Stimulated activated CD4-positive, alpha-beta T cell treated with anti-CD3 and anti-CD28 coated beads, Interleukin-1b, Interleukin-23, amount 100 ng/mL, for 48 hours (primary cell): ENCODE measurements at places on chromosomes 5 and 9.

- DNase-seq: no peak
Measured at GRCh38 chr5:43601454-43602260, 1.3 kb upstream of the NNT start.

DNA sequence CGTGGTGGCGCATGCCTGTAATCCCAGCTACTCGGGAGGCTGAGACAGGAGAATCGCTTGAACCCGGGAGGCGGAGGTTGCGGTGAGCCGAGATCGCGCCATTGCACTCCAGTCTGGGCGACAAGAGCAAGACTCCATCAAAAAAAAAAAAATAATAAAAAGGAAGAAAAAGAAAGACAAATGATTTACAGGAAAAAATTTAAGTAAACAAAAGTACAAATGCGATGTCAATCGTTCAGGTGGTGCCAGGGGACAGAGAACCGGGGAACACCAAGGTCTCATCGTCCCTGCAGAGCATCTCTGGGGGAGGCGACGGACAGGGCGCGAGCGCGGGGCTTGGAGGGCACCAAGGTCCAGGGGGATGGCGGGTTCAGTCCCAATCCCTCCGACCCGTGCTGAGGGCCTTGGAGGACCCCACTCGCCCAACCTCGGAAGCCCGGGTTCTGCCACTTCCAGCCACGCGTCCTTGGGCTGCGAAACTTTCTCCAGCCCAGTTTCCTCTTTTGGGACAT, 607 bp upstream of the HNRNPAB start:
- DNase-seq: no peak

- no peak for DNase-seq
Measured at GRCh38 chr5:156879665-156880285, 29.7 kb downstream of the PPP1R2B start.

DNA sequence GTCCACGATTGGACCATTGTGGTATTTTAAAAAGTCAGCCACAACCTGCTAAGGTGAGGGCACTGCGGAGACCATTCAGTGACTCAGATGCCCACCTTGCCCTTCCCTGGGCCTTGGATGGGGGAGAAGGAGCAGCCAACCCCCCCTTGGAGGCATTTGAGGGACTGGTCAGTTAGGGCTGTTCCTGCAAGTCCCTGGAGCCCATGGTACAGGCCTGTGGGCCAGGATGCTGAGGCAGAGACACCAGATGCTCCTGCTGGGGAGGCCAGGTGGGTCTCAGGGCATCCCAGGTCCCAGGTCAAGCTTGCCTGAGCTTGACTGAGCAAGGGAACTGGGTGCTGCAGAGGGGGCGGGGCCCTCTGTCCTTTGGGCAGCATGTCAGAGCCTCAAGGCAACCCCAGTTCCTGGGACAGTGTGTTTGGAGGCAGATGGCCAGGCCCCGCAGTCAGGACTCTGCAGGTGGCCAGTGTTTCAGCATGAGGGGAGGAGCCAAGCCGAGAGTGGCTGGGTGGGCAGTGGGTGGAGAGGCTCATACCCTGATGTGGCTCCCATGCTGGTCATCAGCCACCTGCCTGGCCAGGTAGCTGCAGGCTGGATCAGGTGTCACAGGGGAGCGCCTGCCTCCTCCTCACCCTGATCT, 27.5 kb downstream of the SLC6A3 start:
- no peak for DNase-seq

DNA sequence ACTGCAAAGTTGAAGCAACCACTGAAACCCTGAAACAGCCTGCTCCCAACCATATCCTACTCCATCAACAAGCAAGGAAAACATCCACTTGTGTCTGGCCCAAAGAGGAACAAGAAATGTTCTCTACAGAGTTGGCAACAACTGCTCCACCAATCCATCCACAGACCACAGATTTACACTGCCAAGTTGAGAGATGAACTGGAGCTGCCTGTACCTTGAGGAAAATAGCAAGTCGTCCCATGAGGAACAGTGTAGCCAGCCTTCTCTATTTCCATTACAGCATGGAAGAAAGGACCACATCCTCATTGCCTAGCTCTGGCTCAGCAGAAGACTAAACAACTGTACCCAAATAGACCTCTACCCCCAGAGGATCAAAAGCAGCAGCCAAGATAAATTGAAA, 60.4 kb downstream of the DEPDC1B start:
- no peak for DNase-seq

DNA sequence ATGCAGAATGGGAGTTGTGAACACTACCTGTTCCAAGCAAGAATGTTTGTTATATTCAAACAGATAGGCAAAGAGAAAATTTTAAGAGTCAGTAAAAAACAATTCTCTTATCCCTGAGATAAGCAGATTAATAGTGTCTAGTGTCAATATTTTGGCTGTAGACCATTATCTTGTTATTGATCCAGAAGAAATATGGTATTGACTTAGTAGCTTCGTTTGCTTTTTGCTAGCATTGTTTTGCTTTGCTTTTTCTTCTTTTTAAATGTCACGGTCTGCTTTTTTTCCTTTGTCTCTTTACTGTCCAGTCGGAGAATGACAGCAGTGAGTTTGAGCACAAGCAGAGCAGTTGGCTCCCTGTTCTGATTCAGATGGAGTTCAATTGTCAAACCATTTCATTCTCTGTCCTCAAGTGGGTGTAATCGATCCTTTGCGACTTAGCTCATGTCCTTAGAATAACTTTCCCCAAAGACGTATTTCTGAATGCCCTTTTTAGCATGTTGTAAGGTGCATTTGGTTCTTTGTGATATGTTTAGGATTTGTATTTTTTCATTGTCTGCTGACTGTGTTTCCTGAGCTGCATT, 29.3 kb downstream of the FUBP3 start:
- no peak for DNase-seq
